CD8-positive, alpha-beta memory T cell (primary cell): ENCODE measurements at places on chromosomes 5 and 9. TPM values are rescaled to one million over a fixed set of nuclear protein-coding genes. Genes with fewer than 3 reads are reported as not detected.

The CENPH gene
- 8.5 TPM for polyA plus RNA-seq

The OGN gene
- polyA plus RNA-seq = 0.18 TPM

DNA sequence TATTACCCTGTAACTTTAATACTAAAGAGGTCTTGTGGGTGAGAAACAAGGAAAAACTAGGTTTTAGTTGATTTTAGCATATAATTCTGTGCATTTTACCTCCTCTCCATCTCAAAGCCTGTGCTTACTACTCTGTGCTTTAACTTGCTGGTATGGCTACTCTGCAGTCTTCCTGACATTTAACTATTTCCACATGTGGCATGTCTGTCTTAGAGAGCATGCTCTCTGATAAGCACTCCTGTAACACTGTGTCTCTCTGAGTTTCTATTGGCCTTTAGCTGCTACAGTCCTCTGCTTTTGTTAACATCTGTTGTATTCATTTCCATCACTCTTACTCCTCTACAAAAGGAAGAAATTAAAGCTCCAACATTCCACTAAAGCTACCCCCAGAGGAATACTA is 418.3 kb downstream of the RAB3C start:
- H3K4me3 ChIP-seq = no peak overlapping the region
- H3K27ac ChIP-seq = no peak overlapping the region
- no peaks in the 10 kb centered on the region for H3K27me3 ChIP-seq
- DNase-seq = no peak
- H3K36me3 ChIP-seq = no peaks in the 10 kb centered on the region

- no peak for DNase-seq
- no peaks in the 10 kb centered on the region for H3K4me1 ChIP-seq
- no peak overlapping the region for H3K4me3 ChIP-seq
- H3K27ac ChIP-seq = no peak overlapping the region
- no peaks in the 10 kb centered on the region for H3K36me3 ChIP-seq
Observed at GRCh38 chr5:111163000-111163399, 61.2 kb upstream of the CAMK4 start.

DNA sequence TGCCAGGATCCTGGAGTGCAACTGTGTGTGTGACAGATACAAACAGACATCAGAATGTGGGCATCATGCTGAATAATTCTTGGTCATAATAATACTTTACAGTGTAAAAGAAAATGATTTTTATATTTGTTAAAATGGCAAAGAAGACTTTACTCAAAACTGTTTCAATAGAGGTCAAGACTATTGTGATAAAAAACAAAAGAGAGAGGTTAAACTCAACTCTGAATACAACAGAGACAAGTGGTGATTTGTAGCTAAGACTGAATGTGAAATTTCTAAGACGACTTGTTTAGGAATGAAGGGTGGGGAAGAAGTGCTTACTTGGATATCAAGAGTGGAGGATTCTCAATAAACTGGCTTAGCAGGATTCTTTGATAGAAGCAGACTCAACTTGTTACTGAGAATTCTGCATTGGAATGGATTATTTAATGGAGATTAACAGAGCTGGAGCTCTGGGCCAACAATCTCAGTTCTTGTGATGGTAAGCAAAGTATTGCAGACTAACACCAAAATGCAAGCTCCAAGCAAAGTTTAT is 457.4 kb upstream of the CDH18 start:
- no peaks in the 10 kb centered on the region for H3K27me3 ChIP-seq
- H3K27ac ChIP-seq = no peak overlapping the region
- no peak overlapping the region for H3K4me3 ChIP-seq
- DNase-seq = no peak
- no peaks in the 10 kb centered on the region for H3K36me3 ChIP-seq
